Endothelial cell of umbilical vein (primary cell): ENCODE measurements at places on chromosomes 11 and 22. TPM values are rescaled to one million over a fixed set of nuclear protein-coding genes. Genes with fewer than 3 reads are reported as not detected.

GRCh38 chr22:30206944-30207343 lies 39.6 kb downstream of the LIF start:
- H3K27ac ChIP-seq = no peak overlapping the region
- peak; percentile 21 for DNase-seq
- no peaks in the 10 kb centered on the region for H3K36me3 ChIP-seq
- peaks cover 23% of the 10 kb centered on the region for H3K4me1 ChIP-seq

The MAJIN gene
- not detected in 2 replicates for total RNA-seq

DNA sequence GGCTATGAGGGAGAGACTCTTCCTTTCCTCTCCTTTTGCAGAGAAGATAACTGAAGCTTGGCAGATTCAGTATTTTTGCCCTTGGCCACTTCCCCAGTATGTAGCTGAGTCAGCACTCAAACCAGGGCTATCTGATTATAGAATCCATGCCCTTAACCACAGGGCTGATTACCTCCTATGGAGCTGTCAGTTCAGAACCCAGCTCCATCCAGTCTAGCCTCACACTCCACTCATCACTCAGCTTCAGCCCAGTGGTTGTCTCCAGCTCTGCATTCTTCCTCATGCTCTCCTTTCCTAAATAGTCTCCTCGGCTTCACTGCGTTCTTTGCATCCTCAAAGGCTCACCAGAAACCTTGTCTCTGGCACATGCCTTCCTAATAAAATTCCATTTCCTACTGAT lies 151.6 kb upstream of the BLID start:
- no peak overlapping the region for H3K27ac ChIP-seq
- H3K4me1 ChIP-seq = no peaks in the 10 kb centered on the region
- no peak overlapping the region for H3K4me3 ChIP-seq
- H3K27me3 ChIP-seq = no peaks in the 10 kb centered on the region

GRCh38 chr11:96219981-96220623 lies 122.9 kb downstream of the MAML2 start:
- H3K36me3 ChIP-seq = no peaks in the 10 kb centered on the region
- peak; percentile 57 for DNase-seq
- H3K27ac ChIP-seq = peak overlapping the region; percentile 15
- H3K4me1 ChIP-seq = peaks cover 39% of the 10 kb centered on the region
- no peaks in the 10 kb centered on the region for H3K27me3 ChIP-seq

The GTSE1 gene
- 57.0 and 57.2 TPM in 2 replicates for total RNA-seq

- no peaks in the 10 kb centered on the region for H3K36me3 ChIP-seq
- no peak overlapping the region for H3K27ac ChIP-seq
- peaks cover 44% of the 10 kb centered on the region for H3K4me1 ChIP-seq
Observed at GRCh38 chr11:12288931-12289666, 88.3 kb upstream of the PARVA start.

The SGSM1 gene
- total RNA-seq = 0.12 and 1.1 TPM in 2 replicates
